Ecto neural progenitor cell (in vitro differentiated cells): ENCODE measurements at places on chromosomes 12 and 14.

- DNase-seq: no peak
Observed at GRCh38 chr12:124514145-124514995, 53.0 kb downstream of the NCOR2 start.

GRCh38 chr12:24550609-24551008 is 398.3 kb downstream of the BCAT1 start:
- DNase-seq: no peak

DNA sequence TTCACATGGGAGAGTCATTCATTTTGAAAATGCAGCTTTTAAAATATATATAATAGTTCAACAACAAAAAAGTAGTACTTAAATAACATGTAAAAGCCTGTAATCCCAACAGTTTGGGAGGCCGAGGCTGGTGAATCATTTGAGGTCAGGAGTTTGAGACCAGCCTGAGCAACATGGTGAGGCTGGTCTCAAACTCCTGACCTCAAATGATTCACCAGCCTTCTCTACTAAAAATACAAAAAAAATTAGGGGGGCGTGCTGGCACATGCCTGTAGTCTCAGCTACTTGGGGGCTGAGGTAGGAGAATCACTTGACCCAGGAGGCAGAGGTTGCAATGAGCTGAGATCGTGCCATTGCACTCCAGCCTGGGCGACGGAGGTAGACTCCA is 256.3 kb upstream of the RGS6 start:
- DNase-seq: no peak

DNA sequence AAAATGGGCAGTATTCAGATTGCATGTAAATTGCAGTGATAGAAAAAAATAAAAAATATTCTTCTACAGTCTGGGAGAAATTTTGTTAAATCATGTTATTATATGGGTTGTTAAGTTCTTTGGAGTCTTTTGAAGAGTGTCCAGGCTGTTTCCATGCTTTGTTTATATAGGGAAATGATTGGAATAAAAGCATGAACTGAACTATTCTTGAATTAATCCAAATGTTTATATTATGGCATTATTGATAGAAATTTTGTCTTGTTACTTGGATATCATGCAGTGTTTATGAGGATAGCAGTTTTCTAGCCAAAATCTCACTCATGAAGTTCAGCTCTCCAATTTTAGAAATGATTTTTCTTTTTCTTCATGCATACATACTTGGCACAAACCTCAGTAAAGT is 108.2 kb upstream of the NAV3 start:
- no peak for DNase-seq

DNA sequence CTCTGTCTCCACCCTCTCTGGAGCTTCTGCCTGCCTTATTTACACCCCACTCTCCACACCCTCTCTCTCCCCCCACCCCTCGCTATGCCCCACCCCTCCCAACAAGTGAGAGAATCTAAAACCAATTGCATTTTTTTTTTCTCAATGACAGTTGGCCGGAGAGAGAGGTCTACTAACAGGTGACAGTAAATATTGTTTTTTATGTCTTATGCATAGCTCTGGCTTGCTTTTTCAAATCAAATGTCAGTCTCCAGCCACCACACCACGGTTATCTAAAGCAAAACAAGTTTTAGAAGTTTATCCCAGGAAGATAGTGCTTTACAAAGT is at the start of gene KCNC2:
Gene KCNC2 (minus strand): TSS at position 28 of the 327 bp plus-strand sequence.
- no peak for DNase-seq

DNA sequence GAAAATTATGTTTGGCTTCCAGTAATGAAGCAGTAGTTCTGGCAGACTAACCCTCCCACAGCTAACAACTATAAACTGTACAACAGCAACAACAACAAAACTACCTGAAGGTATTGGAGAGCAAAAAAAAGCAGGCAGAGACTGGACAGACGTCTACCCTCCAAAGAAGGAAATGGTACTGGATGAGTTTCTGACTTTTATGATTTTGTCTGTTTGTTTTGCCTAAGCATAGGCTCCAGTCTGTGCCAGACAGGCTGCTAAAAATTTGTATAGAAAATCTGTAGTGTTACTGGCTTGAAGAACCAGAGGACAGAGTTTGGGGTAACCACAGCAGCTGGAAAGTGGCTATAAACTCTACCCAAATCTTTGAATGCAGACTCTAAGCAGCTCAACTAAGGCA is 131.3 kb downstream of the SLC25A47 start:
- no peak for DNase-seq

- DNase-seq: peak; percentile 84
Observed at GRCh38 chr12:114508529-114509129, 102.7 kb upstream of the TBX5 start.

GRCh38 chr14:64717870-64718269 is 13.6 kb downstream of the PLEKHG3 start:
- DNase-seq: no peak

DNA sequence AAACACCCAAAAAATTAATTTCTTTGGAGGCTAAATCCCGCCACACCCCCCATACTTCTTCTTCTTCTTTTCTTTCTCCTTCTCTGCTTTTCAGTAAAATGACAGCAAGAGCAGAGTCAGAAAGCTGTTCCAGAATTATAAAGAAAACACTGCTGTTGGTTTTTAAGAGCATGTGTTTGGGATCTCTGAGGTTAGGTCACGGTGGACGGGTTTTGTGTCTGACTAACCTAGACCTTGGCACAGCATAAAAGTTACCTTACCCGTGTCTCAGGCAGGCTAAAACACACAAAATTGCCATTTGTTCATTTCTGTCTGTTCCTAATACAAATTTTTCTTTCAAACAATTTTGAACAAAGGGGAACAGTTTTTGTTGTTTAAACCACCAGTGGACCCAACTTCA is 540.8 kb downstream of the NRXN3 start:
- no peak for DNase-seq

GRCh38 chr12:132163911-132164288 is 19.6 kb downstream of the NOC4L start:
- DNase-seq: no peak

- no peak for DNase-seq
Observed at GRCh38 chr14:104981699-104982541, 3.7 kb upstream of the CLBA1 start.

DNA sequence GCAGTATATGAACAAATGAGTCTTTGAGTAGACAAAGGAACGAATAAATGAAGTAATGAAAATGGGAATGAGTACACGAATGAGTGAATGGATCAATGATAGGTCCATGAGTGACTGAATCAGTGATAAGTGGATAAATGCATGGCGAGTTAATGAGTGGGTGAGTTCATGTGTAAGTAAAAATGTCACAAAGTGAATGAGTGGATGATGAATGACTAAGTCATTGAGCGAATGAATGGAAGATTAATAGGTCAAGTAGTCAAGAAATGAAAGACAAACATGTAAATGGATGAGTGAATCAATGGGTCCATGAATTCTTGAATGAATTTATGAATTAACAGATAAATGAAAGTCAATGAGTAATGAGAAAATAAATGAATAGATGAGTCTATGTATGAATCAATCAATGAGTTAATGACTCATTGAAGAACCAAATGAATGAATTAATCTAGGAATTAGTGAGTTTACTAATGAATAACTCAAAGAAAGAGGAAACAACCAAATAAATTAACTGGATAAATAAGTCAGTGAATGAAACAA is 97.3 kb upstream of the RTL1 start:
- DNase-seq: no peak
